HCT116 (cell line): ENCODE measurements at places on chromosomes 13 and 19. TPM values are rescaled to one million over a fixed set of nuclear protein-coding genes. Genes with fewer than 3 reads are reported as not detected.

- peaks cover 12% of the 10 kb centered on the region; the same call in 1 of the 2 replicates for H3K4me1 ChIP-seq
- H3K4me3 ChIP-seq = peak overlapping the region; percentile 75
- H3K27ac ChIP-seq = peak overlapping the region; percentile 67
- H3K27me3 ChIP-seq = no peaks in the 10 kb centered on the region
- no peak for DNase-seq
- H3K36me3 ChIP-seq = no peaks in the 10 kb centered on the region
Measured at GRCh38 chr19:37778613-37779126, 716 bp downstream of the ZNF573 start.

DNA sequence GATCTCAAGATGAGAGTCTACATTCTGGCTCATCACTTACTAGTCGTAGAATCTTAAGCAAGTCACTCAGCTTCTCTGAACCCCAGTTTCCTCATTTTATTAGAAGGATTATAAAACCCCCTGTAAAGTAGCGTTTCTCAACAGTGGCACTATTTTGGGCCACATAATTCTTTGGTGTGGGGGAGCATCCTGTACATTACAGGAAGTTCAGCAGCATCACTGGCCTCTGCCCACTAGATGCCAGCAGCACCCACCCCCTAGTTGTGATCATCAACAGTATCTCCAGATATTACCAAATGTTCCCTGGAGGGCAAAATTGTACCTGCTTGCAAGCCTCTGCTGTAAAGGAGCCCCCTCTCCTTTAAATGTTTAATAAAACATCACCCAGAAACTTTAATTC, 22.6 kb downstream of the STARD13 start:
- peaks cover 34% of the 10 kb centered on the region for H3K4me1 ChIP-seq
- no peak overlapping the region for H3K4me3 ChIP-seq
- H3K27me3 ChIP-seq = no peaks in the 10 kb centered on the region
- no peak for DNase-seq
- no peaks in the 10 kb centered on the region for H3K36me3 ChIP-seq

DNA sequence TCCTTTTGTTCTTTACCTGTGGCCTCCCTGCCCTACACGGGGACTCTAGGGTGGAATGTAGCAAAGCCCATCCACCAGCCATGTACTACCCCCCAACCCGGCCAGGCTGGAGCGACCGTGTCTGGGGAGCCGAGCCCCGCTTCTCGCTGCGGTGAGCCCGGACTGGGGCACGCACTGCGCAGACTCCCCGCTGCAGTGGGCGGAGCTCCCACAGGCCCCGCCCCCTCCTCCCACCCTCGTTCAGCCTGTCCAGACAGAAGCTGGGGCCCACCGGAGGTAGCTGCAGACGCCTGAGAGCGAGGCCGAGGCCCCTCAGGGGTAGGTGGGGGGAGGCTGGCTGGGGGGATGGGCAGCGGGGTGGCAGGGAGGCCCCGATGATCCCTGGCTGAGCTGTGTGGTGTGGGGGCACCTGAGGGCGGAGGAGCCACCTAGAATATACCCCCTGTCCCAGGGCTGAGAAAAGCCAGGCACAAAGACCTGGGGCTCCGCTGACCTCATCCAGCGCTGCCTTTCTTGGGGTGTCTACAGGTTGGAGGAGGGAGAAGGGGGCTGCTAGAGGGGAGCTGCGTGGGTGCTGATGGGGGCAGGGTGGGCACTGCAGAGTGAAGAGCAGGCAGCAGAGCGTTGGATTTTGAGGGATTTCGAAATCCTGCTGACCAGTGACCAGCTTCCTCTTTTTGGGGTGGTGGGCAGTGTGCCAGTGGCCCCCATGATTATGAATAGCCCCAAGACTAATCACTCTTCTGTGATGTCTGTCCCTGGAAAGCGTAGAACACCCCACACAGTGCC, 17.3 kb downstream of the PLD3 start:
- no peak for DNase-seq
- no peak overlapping the region for H3K27ac ChIP-seq
- H3K36me3 ChIP-seq = no peaks in the 10 kb centered on the region
- H3K4me1 ChIP-seq = no peaks in the 10 kb centered on the region
- H3K27me3 ChIP-seq = no peaks in the 10 kb centered on the region
- H3K4me3 ChIP-seq = no peak overlapping the region

GRCh38 chr19:34370983-34371382, 6.0 kb downstream of the GPI start:
- H3K27me3 ChIP-seq = no peaks in the 10 kb centered on the region
- DNase-seq = no peak
- no peak overlapping the region for H3K4me3 ChIP-seq
- H3K4me1 ChIP-seq = peaks cover 12% of the 10 kb centered on the region
- H3K27ac ChIP-seq = no peak overlapping the region

DNA sequence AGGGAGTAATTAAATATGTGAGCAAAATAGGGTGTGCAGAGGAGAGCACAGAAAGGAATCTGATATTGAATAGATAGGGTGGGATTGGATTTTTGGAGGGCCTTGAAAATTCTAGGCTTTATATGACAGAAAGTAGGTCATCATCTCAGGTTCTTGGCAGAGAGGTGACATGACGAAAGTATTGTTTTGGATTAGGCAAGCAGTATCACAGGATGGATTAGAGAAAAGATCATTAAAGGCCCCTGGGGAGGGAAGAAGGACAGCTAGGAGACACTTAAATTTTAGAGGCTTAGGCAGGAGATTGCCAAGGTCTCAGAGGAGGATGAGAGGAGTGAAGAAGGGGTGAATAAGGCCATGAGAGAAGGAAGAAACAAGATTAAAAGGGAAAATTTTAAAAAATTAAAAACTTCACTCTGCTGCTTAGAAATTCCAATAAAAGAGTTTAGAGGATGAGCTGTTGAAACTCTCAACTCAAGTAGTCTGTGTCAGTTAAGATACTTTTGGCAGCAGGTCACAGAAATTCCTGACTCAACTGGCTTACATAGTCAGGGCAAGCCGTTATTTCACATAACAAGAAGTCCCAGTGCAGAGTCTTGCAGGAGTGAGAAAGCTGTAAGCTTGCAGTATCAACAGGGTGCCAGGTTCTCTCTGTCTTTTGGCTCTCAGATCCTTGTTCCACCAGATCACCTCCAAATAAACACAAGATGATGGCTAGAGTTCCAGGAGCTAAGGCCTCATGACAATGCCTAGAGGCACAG, 8.8 kb downstream of the GPC6 start:
- H3K4me3 ChIP-seq = no peak overlapping the region
- no peaks in the 10 kb centered on the region for H3K36me3 ChIP-seq
- H3K27ac ChIP-seq = no peak overlapping the region
- H3K4me1 ChIP-seq = no peaks in the 10 kb centered on the region
- no peak for DNase-seq
- H3K27me3 ChIP-seq = no peaks in the 10 kb centered on the region

GRCh38 chr19:16612636-16613035, 15.4 kb downstream of the MED26 start:
- H3K36me3 ChIP-seq = no peaks in the 10 kb centered on the region
- no peaks in the 10 kb centered on the region for H3K27me3 ChIP-seq
- DNase-seq = no peak
- no peak overlapping the region for H3K27ac ChIP-seq
- no peak overlapping the region for H3K4me3 ChIP-seq
- H3K4me1 ChIP-seq = peaks cover 23% of the 10 kb centered on the region; the same call in 1 of the 2 replicates

DNA sequence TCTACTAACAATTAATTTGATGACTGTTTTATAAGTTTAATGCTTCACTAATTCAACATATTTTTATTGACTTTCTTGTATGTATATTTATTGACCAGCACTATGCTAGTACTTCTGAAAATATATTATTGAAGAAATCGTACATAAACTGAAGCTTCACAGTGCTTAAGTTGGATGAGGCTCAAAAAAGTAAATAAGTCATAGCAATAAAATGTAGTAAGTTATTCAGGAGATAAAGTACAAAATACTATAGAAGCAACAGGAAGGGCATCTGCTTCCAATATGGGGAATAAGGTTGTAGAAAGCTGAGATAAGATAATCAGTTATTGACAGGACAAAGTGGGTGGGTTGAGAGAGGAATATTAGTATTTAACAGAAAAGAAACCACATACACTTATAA, 944.9 kb upstream of the MIR17HG start:
- H3K27me3 ChIP-seq = no peaks in the 10 kb centered on the region
- no peak overlapping the region for H3K4me3 ChIP-seq
- no peak overlapping the region for H3K27ac ChIP-seq
- DNase-seq = no peak
- H3K4me1 ChIP-seq = no peaks in the 10 kb centered on the region

DNA sequence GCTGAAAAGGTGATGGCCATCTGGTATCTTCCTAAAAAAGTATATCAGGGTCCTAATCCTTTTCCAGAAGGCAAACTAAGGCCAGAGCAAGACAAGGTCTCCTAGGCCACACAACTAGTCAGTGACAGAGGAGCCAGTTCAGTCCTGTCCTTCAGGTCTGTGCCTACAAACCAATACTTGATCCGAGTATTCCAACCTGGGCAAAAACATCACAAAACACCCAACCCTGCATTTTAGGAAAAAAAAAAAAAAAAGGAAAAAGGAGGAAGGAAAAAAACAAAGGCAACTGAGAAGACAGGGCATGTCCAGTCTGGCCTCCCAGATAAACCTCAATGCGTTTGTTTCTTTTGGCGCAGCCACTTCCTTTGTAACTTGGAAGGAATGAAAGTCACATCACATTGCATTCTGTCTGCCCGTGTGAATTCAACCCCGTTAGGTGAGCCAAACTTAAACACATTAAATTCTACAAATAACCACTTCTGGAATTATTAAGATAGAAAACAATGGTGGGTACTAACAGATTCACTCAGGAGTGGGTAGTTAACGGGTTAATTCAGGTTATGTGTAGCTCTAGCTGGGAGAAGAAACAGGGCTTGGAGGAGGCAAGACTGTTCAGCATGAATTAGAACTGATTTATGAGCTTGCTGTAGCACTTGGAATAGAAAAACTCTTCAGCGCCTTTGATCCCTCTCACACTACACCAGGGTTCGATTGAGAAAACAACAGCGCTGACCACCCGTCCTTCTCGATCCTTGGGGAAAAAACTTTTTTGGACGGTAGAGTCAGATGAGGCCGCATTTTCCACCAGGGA, 43.0 kb upstream of the HNRNPA1L2 start:
- no peaks in the 10 kb centered on the region for H3K27me3 ChIP-seq
- no peak overlapping the region for H3K27ac ChIP-seq
- H3K4me3 ChIP-seq = no peak overlapping the region
- no peaks in the 10 kb centered on the region for H3K36me3 ChIP-seq
- H3K4me1 ChIP-seq = no peaks in the 10 kb centered on the region

DNA sequence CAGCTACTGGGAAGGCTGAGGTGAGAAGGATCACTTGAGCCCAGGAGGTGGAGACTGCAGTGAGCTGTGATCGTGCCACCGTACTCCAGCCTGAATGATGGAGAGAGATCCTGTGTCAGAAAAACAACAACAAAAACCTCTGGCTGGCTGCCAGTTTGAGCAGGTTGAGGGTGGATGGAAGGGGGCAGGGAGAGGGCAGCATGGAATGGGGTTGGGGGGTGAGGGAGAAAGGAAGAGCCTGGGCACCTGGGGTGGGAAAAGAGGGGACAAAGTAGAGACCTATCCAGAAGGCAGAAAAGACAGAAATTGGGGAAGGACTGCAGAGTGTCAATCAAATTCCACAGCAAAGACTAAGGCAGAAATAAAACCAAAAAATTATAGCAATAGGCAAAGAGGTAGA, 4.7 kb downstream of the SLC1A5 start:
- no peak overlapping the region for H3K4me3 ChIP-seq
- no peak for DNase-seq
- peaks cover 45% of the 10 kb centered on the region; the same call in 1 of the 2 replicates for H3K36me3 ChIP-seq
- peak overlapping the region; percentile 91 for H3K27ac ChIP-seq
- peaks cover 30% of the 10 kb centered on the region for H3K4me1 ChIP-seq
- H3K27me3 ChIP-seq = no peaks in the 10 kb centered on the region

S1PR2 gene
- total RNA-seq = 6.1 TPM

GRK1 gene
- not detected for total RNA-seq
